Fibroblast of lung (primary cell): ENCODE measurements at places on chromosomes 16 and 17.
A peak's percentile ranks its signal among the peaks of the same experiment; 100 is the strongest.

DNA sequence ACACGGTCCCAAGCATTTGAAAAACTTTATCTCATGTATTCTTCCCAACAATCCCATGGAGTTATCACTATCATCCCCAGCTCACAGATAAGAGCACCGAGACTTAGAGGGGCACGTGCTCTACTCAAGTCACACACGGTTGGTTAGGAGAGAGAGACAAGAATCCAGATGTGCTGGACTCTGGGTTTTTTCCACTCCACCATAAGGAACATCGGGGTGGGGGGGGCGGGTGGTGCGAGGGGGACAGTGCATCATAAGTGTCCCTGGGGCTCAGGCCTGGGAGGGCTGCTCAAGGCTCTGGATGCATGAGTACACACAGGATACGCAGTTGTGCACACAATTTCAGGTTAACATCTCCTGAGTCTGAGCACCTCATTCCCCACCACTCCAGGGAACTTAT lies 7.4 kb downstream of the CDC42EP4 start:
- DNase-seq, result no peak

- no peak for DNase-seq
These were observed 4.3 kb downstream of the CTU2 start for GRCh38 chr16:88710556-88710955.

GRCh38 chr17:61895391-61895790 lies 32.1 kb upstream of the BRIP1 start:
- no peak for DNase-seq

- DNase-seq, result peak; percentile 74
These were observed 321.4 kb downstream of the FOXL1 start for GRCh38 chr16:86899757-86900156.

DNA sequence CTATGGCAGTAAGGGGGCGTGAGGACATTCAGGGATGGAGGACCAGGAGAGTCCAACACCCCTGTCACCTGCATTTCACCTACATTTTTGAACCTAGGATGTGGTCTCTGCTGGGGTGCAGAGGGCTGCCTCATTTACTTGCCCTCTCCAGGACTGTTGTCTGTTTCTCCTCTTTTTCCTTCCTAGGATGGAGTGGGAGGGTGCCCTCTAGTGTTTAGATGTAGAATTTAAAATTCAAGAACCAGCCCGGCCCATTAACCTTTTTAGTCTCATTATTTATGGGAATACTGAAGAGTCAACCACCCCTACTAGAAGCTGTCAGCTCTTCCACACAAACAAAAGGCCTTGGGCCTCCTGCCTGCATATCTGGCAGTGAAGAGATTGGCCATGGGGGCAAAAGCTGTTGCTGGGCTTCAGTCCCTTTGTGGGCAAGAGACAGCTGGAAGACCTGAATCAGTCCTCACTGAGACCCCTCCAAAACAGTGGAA lies 2.5 kb upstream of the STARD3 start:
- DNase-seq, result no peak
